ENCODE measurements at places on chromosomes 1 and 21.

DNA sequence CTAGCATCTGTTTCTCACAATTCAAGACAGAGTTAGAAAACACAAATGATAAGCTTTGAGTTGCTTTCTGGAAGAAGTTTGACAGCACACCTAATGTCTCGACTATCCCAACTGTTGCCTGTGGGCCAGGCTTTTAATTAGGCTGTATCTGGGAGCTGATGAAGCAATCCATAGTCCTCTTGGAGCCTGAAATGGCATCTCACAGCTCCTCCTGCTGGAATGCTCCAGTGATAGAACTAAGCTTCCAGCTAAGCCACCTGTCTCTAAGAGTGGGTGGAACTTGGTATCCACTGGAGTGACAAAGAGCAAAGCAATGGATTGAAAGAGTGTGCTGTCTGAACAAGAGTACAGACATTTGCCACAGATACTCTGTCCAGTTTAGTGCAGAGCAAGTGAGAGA is 605.3 kb upstream of the NR5A2 start:
- DNase-seq, result no peak

DNA sequence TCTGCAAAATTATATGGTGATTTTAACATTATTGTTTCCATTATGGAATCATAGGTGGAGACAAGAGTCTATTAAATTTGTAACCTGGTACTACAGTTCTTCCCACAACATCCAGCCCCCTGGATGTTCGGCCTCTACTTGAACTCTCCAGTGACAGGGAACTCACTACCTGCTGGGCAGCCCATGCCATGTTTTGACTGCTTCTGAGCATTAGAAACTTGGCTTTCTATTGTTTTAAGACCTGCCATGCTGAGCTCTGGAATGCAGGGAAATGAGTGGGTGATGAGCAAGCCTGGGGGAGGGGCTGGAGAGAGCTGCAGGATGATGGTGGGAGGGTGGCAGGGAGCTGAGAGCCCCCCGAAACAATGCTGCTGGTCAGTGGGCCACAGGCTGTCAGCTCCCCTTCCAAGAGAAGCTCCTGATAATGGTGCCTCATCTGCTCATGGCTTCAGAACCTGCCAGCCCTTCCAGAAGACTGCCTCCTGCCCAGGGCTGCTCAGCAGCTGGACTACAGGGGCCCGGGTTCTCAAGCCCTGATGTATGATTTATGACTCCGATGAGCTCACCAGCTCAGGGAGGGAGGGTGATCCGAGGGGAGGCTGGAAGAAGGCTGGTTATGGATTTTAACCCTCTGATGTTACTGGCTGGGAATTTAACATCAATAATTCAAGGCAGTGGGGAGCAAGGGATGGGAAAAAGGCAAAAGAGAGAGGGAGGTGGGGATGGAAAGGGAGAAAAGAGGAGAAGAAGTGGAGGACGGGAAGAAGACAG is 205.0 kb downstream of the HIVEP3 start:
- DNase-seq, result no peak

DNA sequence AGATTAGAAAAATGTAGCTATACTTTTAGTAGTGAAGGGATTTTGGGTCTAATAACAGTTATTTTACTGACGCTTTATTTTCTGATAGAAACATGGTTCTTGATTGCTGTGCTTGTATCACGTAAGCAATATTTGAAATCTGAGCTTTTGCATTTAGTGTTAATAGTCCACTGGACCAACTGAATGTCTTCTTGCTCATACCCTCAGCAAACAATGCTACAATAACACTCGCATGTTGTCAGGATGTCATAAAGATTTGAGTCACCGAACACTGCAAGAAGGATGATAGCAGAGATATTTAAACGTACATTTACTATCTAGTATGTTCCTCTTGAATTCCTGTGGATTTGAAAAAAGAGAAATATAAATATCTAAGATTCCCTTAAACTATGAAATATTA is 7.5 kb downstream of the DYRK1A start:
- DNase-seq, result no peak

DNA sequence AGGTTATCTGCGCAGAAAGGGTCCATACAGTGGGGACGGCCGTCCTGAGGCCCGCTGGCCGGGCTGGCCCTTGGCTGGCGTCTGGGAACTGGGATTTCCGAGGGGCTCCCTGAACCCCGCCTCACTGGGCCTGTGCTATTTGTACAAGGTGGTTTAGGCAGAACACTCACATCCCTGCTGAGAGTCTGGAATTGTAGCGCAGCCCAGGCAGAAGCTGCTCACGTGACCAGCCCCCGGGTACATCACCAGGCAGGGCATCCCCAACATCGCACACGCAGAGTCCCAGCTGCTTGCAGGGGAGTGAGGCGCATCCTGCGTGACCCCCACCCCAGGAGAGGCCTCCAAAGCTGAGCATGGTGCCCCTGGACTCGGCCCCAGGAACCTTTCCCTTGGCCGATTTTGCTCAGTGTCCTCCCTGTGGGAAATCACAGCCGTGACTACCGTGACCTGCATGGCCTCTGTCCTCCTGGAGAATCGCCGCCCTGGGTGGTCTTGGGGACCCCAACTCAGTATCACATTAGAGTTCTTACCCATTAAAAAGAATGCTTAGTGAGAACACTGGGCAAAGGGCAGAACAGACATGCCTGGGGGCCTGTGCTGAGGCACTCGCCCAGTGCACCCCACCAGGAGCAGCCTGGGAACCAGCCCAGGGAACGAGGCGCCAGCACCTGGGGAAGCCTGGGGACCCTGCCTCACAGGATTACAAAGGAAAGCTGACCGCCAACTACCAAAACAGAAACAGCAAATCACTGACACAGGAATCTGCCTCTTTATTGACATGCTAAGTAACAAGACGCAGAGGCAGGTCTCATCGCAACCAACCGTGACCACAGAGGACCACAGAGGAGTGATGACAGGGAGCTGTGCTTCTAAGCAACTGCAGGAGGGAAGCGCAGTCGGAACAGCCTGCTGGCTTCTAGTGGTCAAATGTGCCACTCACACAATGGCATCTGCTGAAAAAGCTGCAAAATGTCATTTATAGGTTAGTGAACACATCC is 33.5 kb downstream of the UBE2G2 start:
- DNase-seq, result no peak

GRCh38 chr1:54084794-54085193 is 31.4 kb downstream of the TCEANC2 start:
- no peak for DNase-seq

- no peak for DNase-seq
Observed at GRCh38 chr1:206498685-206499084, 8.6 kb upstream of the RASSF5 start.

DNA sequence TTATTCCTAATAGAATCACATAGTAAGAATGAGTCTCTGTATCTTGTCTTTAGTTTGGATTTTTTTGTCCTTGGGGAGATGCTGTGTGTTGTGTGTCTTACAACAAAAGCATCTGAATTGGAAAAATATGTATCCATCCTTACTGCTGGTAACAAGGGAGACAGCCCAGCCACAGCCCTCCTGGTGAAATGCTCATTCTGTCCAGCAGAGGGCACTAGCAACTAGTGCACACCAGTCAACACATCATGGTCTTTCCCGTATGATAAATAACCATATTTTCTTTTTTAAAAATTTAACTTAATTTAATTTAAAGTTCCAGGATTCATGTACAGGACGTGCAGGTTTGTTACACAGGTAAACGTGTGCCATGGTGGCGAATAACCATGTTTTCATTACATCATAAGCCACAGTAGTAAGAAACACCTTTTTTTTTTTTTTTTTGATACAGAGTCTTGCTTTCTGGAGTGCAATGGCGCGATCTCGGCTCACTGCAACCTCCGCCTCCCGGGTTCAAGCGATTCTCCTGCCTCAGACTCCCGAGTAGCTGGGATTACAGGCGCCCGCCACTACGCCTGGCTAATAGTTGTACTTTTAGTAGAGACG is 245.1 kb downstream of the PTBP2 start:
- DNase-seq, result peak; percentile 34

- DNase-seq, result no peak
Observed at GRCh38 chr1:93723110-93723509, 41.5 kb upstream of the BCAR3 start.

- DNase-seq, result no peak
Observed at GRCh38 chr1:40692429-40692895, 958 bp downstream of the NFYC start.

DNA sequence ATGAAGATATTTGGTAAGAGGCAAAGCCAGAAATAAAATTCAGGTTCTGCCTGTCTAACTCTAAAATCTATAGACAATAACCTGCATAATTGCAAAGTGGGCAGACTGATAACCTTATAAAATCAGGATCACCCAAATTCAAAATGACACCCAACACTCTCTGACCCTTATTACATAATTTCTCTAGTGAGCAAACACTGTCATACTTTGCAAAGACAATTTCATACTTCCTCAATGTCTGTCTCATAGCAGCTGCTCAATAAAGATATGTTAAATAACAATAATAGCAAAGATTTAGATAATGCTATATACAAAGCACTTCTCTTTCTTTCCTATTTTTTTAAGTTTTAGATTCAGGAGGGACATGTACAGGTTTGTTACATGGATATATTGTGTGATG is 118.5 kb downstream of the UCHL5 start:
- no peak for DNase-seq

DNA sequence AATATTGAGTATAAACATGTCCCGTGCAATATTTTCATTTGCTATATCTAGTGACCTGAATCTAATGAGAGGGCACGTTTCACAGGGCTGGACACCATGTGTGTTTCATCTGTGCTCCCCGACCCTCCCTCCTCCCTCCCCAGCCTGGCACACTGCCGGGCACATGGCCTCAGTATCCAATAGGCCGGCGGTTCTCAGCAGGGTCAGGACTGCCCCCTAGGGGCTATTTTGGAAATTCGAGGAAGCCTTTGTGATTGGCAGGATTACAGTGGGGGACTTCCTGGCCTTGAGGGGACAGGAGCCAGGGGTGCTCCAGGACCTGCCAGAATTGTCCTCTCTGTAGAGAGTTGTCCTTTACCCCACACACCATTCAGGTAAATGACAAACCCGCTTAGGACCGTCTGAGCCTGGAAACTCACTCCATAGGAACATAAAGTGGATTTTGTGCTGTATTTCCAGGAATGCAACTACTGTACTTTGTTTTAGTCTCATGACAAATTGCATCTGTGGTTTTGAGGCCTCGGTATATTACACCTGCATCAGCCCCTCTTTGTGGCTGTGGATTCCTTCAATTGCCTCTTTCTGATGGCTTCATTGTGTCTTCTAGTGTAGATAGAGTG is 109.5 kb upstream of the SIM2 start:
- DNase-seq, result no peak

- DNase-seq, result no peak
Observed at GRCh38 chr21:34883491-34884271, 165.4 kb downstream of the RUNX1 start.

DNA sequence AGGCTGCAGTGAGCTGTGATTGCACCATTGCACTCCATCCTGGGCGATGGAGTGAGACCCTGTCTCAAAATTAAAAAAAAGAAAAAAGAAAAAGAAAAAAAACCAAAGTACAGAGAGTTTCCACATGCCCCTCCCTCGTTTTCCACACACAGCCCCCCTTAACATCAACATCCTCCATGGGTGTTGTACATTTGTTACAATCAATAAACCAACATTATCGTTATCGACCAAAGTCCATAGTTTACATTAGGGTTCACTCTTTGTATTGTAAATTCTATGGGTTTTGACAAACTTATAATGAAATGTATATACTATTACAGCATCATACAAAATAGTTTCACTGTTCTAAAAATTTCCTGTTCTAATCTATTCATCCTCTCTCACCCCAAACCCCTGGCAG is 15.9 kb upstream of the TINAGL1 start:
- DNase-seq, result no peak

GRCh38 chr1:77732090-77732489 is 27.6 kb downstream of the USP33 start:
- DNase-seq, result no peak

DNA sequence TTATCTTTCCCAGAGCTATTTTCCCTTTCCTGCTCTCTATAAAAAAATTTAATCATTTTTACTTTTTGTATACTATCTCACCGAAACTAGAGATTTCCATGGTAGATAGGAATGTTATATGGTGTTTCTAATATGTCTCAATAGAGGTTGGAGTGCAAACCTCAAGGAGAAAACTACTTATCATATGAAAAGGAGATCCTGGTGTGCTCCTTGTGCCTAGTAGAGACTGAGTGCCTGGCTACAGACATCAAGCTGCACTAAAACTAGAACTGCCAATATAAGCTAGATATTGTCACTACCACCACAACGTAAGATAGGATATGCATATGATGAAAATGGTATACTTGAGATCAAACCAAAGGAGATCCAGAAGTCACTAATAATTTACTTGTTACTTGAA is 67.0 kb downstream of the RGS18 start:
- DNase-seq, result no peak

- DNase-seq, result no peak
Observed at GRCh38 chr21:45372732-45373355, 32.1 kb upstream of the COL18A1 start.

- no peak for DNase-seq
Observed at GRCh38 chr1:59596956-59597355, 217.8 kb upstream of the HOOK1 start.

DNA sequence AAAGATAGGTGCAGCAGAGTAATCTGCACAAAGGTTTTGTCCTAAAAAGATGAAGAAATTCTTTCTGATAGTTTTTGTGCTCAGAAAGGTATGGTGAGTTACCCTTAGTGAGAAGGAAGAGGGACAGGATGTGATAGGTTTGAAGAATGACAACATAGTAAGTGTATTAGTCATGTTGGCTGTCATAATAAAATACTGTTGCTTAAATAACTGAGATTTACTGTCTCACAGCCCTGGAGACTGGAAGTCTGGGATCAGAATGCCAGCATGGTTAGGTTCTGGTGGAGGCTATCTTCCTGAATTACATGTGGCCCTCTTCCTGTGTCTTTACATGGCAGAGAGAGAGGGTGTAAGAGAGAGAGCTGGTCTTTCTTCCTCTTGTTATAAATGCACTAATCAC is 965.2 kb downstream of the TTLL7 start:
- no peak for DNase-seq

GRCh38 chr1:163263818-163264655 is 57.7 kb upstream of the NUF2 start:
- DNase-seq, result no peak

DNA sequence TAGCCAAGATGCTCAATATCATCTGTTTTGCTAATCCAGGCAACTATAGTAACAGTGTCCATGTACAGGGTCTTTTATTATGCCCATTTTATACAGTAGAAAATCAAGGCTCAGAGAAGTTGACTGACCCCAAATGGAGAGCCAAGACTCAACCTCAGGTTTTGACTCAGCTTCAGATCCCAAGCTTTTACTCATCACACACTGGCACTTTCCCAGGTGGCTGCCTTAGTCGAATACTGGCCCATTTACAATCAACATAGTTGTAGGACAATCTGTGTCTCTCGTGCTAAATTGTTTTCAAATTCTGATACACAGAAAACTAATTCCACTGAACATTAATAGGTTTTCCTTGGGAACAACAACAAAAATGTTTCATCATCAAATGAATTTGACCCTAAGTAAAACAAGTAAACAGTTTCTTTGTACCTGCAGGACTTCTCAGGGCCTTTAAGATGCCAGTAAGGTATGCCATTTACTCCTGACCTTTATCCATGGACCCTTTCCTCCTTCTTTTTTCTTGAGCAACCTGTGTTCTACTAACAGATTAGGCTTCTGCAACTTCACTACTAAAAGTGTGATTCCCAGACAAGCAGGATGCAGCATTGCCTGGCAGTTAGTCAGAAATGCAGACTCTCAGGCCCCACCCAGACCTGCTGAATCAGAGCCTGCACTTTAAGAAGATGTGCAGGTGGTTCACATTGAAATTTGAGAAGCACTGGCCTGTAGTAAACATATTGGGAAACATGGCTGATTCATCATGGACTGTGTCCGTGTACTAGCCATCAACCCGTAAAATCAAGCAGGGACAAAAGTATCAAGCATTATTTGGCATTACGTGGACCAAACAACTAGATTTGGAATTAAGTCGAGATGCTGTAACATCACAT is 128.8 kb downstream of the RRAGC start:
- DNase-seq, result no peak

GRCh38 chr21:45497846-45498645 is 44.2 kb downstream of the SLC19A1 start:
- DNase-seq, result no peak

Measured in activated CD8-positive, alpha-beta memory T cell treated with anti-CD3 and anti-CD28 coated beads for 1 hour (primary cell).